Fibroblast of the aortic adventitia (primary cell): ENCODE measurements at places on chromosomes 6 and 20. TPM values are rescaled to one million over a fixed set of nuclear protein-coding genes. Genes with fewer than 3 reads are reported as not detected.

Gene PTCHD4
- total RNA-seq = 5.2 and 9.8 TPM in 2 replicates

Gene MICAL1
- 21.7 and 48.1 TPM in 2 replicates for total RNA-seq

Gene THBD
- total RNA-seq = 6.7 and 128 TPM in 2 replicates

Gene SLC25A27
- total RNA-seq = 6.2 and 27.3 TPM in 2 replicates

Gene PTPRT
- 0.72 TPM in 1 of 2 replicates, not detected in the other for total RNA-seq

Gene FAM217A
- total RNA-seq = not detected in 2 replicates

Gene ASIP
- total RNA-seq = not detected in 2 replicates

Gene NOX3
- not detected in 2 replicates for total RNA-seq

Gene HLA-G
- total RNA-seq = not detected in 2 replicates

Gene MAP1LC3A
- total RNA-seq = 15.8 and 20.2 TPM in 2 replicates

Gene SIRPA
- 12.2 and 18.3 TPM in 2 replicates for total RNA-seq

Gene NT5DC1
- total RNA-seq = 7.2 and 14.0 TPM in 2 replicates

Gene ID1
- total RNA-seq = 62.3 and 98.9 TPM in 2 replicates

Gene HLA-DQB1
- total RNA-seq = not detected in 2 replicates

Gene TINAG
- total RNA-seq = not detected in 2 replicates

Gene RAET1L
- not detected in 2 replicates for total RNA-seq

Gene FOXS1
- total RNA-seq = 2.3 TPM in 1 of 2 replicates, not detected in the other

Gene TMEM244
- total RNA-seq = 0.45 TPM in 1 of 2 replicates, not detected in the other
